SJSA1 (cell line): ENCODE measurements at places on chromosomes 6 and 20.

DNA sequence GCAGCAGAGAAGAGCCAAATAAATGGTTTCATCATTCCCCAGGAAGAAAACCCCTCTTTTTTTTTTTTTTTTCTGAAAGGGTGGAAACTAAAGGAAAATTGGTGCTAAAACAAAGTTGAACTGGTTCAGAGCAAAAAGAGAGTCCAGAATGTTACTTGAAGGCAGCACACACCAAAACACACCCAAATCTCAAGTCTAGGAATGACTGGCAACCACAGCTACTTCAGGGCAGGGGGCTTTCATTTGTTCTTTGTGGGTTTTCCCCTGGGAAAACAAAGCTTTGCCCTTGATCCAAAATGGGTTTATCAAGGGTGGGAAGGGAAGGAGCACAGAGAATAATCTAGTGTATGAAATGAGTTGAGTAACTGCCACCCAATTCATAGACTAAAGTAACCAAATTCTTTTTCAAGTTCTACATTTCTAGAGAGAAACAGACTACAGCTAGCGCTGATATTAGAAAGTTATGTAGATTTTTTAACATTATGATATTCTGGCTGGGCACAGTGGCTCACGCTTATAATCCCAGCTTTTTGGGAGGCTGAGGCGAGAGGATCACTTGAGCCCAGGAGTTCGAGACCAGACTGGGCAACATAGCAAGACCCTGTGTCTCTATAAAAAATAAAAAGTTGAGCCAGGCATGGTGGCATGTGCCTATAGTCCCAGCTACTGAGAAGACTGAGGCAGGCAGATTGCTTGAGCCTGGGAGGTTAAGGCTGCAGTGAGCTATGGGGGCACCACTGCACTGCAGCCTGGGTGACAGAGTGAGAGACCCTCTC lies 119.8 kb downstream of the NFATC2 start:
- DNase-seq: no peak

- DNase-seq: no peak
Measured at GRCh38 chr6:142313284-142313683, 11.5 kb downstream of the ADGRG6 start.

GRCh38 chr6:54491431-54491830 lies 183.2 kb downstream of the TINAG start:
- DNase-seq: no peak

- DNase-seq: no peak
Measured at GRCh38 chr6:160979061-160979708, 12.4 kb upstream of the MAP3K4 start.

DNA sequence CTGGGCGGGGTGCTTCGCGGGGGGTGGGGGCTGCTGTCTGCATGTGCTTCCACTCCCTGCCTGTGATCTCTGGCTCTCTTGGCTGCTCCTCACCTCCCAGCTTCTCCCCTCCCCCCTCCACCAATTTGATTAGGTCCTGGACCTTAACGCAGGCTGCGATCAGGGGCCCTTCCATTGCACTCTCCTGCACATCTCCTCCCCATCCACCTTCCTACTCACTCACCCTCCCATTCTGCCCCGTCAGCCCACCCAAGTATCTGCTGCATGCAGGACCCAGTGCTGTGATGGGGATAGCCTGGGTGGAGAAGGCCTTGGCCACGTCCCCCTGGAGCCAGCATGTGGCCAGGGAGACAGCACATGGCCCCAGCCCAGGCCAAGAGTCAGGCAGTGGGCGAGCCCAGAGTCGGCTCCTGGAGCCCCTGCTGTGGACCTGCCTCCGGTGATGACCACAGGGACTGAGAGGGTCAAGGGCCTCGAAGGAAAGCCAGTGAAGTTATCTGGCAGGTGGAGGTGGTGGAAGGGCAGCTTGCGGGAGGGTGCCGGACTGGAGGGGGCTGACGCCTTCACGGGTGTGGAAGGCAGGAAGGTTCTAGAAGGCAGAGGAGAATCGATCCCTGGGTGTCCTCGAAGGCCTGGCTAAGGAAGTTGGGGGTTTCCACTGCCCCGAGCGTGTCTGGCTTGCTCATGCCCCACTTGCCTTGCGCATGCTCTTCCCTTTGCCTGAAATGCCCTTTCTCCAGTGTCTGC lies 40.7 kb downstream of the SRC start:
- no peak for DNase-seq

DNA sequence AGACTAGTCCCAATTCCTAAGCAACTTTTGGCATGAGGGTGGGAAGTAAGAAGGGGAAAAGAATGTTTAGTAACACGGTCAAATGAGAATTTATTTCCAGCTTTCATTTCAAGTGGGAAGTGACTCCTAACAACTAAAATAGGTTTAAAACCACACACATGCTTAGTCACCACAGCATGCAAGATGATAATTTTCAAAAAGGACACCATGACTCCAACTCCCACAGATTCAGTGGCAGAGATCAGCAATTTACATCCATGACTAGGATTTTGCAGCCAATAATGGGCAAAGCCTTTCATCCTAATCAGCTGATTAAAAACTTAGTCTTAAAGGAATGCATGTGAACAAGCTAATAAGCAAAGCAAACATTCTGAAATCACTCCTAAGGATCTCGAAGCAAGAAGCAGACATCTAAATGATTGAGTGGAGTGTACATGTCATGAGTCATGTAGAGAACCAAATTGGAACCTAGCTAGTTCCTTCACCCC lies 48.1 kb upstream of the GCLC start:
- DNase-seq: peak; percentile 37

DNA sequence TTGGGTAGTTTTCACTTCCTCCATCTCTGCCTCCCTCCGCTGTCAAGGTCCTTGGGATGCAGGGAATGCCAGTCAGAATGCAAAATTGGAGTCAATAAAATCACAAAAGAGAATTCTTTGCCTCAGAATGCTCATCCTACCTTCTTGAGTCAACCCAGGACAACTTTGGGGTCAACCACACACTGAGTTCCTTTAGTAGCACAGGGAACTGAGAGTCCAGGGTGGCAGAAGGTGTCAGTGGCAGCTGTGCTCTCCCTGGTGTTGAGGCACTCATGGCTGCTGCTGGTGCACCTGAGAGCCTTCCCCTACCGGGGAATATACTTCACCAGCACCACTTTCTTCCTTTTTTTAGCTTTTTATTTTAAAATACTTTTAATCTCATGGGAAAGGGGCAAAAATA lies 829 bp upstream of the NOTCH4 start:
- no peak for DNase-seq

GRCh38 chr6:110140650-110141049 lies 38.8 kb downstream of the WASF1 start:
- no peak for DNase-seq

DNA sequence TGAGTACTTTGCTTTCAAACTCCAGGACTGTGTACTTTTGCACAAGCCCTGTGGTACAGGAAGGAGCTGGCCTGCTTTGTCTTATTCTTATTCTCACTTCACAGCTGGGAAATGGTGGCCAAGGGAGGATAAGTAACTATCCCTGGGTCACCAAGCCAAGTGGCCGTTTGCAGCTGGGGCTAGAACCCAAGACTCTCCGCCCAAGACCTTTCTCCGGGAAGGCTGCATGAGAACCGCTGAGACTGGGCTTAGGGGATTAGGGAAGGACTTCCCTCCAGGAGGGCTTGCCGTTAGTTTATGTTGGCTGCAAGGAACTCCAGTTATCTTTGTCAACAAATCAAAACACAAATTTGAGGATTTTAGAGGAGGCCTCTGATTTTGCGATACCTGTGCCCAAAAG lies 343.2 kb upstream of the RNF24 start:
- no peak for DNase-seq

DNA sequence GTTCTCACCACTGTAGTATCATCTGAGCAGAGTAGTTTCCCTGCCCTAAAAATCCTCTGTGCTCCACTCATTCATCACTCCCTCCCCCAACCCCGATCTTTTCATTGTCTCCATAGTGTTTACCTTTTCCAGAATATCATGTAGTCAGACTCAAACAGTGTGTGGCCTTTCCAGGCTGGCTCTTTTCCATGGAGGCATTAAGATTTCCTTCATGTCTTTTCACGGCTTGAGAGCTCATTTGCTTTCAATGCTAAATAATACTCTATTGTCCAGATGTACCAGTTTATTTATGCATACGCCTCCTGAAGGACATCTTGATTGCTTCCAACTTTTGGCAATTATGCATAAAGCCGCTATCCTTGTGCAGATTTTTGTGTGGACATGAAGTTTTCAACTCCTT lies 235.8 kb downstream of the PHACTR1 start:
- no peak for DNase-seq

DNA sequence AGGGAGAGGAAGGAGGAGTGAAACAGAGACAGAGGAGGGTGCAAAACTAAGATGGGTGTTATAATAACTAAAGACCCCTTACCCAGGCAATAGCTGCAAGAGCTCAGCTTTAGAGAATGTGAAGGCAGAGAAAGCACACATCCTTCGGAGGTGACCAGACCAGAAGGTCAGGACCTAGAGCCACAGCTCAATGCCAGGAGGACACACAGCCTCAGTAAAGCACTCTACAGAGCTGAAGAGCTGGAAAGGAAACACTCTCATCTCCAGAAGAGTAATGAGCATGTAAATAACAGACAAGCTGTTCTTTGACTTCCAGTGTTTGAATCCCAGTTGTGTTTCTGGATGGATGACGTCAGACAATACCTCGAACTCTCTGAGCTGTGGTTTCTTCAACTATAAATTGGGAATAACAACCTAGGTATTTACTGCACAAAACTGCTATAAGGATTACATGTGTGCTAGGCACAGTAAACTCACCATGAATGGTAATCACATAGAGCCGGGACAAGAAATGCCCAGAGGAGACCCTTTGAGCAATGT lies 63.2 kb downstream of the MAP3K5 start:
- DNase-seq: no peak

DNA sequence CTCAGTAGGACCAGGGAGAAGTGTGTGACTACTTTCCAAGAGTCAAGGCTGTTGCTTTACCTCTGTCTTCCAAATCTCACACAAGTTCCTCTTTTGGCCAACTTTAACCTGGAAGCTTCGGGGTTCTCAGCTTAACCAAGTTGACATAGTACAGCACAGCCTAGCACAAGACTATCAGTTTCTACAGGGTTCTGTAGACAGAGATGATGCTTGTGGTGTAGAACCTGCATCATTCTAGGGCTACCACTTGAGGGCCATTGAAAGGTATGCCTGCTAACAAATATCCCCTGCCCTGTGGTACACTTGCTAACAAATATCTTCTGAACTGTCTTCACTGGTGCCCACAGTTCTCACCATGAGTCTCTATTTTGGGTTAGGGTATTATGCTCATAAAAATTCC lies 62.0 kb upstream of the MAP3K7 start:
- no peak for DNase-seq

- DNase-seq: no peak
Measured at GRCh38 chr6:6614096-6614982, 25.8 kb downstream of the LY86 start.

GRCh38 chr6:36928547-36928918 lies 26.0 kb upstream of the PI16 start:
- DNase-seq: no peak

DNA sequence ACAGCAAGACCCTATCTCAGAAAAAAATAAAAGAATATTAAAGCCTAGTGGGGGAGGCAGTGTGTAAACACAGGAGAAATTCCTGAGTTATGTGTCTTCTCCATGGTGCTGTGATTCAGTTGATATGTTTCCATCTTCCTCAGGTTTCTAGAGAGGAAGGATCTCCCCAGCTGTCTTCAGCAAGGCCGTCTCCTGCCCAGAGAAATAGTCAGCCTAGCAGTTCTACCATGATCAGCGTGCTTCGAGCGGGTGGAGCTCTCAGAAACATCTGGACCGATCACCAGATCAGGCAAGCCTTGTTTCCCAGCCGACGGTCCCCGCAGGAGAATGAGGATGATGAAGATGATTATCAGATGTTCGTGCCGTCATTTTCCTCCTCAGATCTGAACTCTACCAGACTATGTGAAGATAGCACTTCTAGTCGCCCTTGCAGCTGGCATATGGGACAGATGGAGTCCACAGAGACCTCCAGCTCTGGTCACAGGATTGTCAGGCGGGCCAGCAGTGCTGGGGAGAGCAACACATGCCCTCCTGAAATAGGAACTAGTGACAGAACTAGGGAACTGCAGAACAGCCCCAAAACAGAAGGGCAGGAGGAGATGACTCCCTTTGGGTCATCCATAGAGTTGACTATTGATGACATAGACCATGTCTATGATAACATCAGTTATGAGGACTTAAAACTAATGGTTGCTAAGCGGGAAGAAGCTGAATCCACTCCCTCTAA lies 34.9 kb upstream of the MTHFD1L start:
- no peak for DNase-seq

DNA sequence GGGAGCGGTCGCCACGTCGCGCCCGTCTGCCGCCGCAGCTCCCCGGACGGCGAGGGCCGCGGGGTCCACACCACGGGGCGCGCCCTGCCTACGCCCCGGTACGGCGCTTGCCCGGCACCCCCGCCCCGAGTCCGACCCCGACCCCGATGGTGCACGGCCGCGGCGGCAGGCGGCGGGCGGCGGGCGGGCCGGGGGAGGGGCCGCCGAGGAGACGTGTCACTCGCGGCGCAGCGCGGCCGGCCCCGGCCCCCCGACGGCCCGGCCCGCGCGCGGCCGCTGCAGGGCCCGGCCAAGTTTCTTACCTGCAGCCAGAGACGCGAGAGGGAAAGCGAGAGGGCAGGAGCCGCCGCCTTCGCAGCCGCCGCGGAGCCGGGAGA lies 328 bp downstream of the RRBP1 start:
- DNase-seq: no peak

DNA sequence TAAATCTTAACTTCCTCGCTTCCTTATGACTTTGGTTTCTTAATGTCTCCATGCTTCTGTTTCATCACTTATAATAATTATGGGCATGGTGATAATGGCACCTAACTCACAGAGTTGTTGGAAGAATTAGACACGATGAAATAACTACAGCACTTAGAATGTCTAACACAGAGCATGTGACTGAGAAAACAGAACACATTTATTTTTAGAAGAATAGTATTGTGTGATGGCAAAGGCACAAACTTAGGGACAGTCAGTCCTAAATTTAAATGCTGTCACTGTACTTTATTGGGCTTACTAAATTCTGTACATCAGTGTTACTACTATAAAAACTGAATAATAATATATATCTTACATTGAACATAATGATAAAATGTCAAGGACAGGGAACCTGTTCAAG lies 391.1 kb upstream of the JAG1 start:
- no peak for DNase-seq

DNA sequence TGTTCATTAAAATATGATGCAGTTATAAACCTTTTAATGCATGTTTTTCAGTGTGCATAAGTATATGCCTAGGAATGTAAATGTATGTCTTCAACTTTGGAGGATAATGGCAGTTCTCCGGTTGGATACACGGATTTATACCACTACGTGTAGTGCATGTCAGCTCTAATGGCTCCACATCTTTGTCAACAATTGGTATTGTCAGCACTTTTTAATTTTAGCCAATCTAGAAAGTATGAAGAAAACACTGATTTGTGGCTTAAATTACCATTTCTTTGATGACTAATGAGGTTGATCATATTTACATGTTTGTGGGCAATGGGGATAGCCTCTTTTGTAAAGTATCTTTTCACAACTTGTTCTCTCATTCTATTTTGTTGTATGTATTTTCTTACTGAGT lies 10.9 kb upstream of the RAB32 start:
- no peak for DNase-seq
